ENCODE measurements at places on chromosomes 5 and 9.

DNA sequence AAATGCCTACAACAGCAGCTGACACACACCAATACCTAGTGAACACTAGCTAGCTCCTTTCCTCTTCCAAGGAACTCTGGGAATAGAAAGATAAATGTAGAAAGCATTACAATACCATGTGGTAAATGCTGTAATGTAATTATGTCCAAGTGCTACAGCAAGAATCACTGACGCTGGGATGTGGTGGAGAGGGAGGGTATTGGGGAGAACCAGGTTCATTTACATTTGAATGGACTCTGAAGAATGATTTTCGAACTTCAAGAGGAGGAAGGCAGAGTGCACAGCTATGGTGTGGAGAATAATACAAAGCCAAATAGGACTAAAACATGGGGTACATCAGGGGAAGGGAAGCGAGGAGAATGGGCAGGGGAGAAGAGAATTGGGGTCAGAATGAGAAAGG, 158.0 kb downstream of the CDK5RAP2 start:
- DNase-seq, result no peak

DNA sequence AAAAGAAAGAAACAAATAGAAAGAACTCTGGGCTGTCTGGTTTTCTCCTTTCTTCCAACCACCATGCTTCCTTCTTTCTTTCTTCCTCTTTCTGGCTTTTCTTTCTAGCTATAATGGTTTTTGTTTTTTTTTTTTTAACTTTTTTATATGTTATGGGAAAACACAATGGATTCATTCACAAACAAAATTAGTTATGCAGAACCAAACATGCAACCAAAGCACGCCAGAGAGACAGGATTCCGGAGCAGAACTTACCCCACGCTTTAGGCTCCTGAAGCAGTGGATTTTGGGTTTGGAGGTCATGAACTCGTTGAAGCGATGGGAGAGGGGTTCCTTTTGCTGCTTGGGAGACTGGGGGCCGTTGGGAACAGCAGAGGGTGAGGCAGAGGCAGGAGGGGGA, 88.3 kb downstream of the USP20 start:
- no peak for DNase-seq

DNA sequence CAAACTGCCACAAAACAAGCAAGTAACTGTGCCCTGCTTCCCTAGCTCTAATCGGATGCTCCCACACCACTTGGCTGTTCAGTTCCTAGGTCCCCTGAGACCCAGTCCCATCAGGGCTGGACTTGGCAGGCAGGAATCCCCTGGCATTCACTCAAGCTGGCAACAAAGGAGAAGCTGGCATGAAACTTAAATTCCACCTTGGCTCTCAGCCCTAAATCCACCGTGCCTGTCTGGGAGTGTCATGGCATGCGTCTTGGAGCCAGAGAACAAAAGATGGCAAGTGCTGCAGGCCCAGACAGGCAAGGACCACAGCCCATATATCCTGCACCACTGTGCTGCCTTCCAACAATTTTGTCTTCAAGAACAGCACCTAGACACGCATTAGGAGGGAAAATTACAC, 38.2 kb downstream of the ETF1 start:
- DNase-seq, result no peak

DNA sequence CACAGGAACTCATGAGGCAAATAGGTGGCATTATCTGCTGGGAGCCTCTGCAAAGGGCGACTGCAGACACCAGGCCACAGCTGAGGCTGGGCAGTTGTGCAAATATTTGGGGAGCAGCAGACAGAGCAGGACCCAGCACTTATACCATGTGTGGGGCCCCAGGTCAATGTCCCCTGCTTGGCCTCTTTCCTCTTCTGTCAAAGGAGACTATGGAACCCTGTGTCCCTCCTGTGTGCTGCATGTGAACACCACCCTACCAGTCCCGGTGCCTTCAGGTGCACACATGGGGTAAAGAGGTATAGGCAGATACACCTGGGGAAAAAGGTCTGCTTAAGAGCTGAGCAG, 50.8 kb downstream of the ROR2 start:
- no peak for DNase-seq

DNA sequence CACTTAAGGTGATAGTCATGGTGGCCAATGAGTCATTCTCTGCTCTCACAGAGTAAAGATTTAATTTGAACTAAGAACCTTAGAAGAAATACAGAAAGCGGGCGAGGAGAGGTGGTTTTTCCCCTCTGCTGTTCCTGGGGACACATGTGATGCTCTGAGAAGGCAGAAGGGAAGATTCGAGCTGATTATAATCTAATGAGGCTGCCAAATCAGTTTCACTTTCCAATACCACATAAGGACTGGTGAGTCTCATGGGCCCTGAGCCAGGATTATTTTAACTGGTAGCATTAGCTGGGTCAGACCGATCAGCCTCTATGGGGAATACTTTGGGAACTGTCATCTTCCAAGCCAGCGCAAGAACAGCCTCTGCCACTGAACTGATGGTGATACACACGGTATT, 116.5 kb downstream of the SLC1A3 start:
- DNase-seq, result peak; percentile 1

DNA sequence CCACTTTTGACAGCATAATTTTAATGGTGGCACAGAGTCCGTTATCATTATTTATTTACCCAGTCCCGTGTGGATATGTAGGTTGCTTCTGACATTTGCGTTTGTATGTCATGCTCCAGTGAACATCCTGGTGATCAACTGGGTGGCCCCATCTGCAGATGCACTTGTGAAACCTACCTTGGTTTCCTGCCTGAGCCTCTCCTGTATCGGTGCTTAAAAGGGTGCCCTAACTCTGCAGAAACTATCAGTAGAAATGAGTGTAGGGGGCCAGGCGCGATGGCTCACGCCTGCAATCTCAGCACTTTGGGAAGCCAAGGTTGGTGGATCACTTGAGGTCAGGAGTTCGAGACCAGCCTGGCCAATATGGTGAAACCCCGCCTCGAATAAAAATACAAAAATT, 92.1 kb upstream of the IER5L start:
- DNase-seq, result peak; percentile 15

DNA sequence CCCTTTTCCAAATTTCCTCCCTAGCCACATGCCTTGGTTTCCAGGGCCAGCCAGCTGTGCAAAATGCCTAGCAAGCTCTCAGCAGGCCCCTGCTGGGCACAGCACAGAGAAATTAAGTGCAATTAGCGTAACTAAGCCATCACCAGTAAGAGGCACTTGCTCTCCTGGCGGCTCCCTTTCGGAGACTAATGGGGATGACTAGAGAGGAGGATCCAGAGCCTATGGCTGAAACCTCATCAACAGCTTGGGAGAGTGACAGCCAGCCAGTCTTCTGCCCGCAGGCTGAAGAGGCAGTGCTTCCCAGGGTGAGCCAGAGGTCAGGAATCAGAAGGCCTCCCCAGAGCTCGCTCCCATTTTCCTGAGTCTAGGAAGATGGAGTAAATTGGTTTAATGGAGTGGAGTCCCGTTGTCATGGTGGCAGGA, 108.4 kb downstream of the KCNIP1 start:
- no peak for DNase-seq

DNA sequence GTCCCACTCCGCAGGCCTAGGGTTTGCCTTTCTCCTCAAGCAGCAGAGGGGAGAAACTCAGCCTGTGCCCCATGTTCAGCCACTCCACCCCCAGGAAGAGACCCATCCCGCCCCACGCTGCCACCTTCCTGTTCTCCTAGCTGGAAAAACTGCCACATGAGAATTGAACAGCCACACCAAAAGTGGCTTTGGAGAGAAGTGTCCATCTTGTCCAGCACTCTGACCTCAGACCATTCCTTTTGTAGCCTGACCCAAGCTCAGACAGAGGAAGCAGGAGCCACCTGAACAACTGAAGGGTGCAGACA, 8.3 kb upstream of the SLC25A48 start:
- DNase-seq, result no peak

GRCh38 chr5:1445313-1445688, at the start of gene SLC6A3:
TSS of gene SLC6A3 (minus strand) at chr5:1445440. CDS start at chr5:1443197, 2,243 bp downstream.
- DNase-seq, result no peak

GRCh38 chr9:109011231-109011671, 2.0 kb downstream of the CTNNAL1 start:
- DNase-seq, result no peak

- no peak for DNase-seq
These were observed 141.7 kb downstream of the FGF1 start for GRCh38 chr5:142544071-142544753.

GRCh38 chr9:504921-505740, 290.5 kb downstream of the DOCK8 start:
- DNase-seq, result no peak

DNA sequence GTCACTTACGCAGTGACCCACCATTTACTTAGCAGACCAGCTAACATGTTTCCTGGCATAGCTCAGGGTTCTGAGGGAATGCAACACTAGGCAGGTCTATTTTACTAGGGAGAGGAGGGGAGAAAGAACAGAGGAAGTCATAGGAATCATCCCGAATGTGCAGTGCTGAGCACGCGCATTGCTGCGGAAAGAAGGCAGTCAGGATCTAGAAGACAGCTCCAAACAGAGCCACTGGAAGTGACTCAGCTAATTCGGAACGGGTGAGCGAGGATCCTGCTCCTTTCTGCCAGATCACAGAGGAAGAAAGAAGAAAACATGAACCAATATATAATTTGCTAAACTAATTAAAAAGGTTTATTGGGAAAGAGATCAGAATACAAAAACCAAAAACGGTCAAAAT, 339.8 kb downstream of the EFNA5 start:
- DNase-seq, result no peak

- DNase-seq, result no peak
These were observed 84.9 kb upstream of the BASP1 start for GRCh38 chr5:17132444-17133083.

DNA sequence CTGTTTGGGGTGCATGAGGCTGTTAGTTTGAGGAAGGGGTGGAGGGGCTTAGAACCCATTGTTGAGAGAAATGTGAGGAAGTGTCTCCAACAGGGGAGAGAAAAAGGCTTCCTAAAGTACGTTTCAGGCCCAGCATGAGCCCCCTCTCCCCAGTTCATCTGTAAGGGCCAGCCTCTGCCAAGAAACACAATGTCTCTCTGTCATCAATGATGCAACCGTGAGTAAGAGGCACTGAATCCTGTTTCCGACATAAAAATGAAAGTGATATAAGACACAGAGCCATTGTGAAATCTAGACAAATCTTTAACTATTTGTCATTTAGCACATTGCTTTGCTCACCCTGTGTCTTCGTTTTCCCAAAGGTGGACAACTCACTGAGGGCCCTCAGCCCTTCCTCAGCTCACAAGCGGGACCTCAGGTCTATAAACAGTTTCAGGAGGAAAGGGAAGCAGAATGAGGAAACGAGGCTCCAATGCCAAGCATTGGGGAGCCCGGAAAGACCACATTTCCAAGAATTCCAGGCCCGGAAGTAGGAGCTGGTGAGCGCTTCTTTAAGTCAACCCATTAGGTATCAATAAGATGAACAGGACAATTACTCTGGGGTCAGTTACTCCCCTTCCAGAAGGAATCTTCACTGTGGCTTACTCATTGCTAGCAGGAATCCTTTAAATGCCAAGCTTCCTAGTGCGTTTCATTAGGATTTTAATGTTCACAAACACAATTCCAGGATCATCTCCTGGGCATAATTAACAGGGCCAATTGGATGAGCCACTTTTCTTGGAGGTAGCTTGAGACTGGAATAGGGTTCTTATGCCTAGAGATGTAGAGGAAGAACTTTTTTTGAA, 59.0 kb upstream of the KLF4 start:
- no peak for DNase-seq

DNA sequence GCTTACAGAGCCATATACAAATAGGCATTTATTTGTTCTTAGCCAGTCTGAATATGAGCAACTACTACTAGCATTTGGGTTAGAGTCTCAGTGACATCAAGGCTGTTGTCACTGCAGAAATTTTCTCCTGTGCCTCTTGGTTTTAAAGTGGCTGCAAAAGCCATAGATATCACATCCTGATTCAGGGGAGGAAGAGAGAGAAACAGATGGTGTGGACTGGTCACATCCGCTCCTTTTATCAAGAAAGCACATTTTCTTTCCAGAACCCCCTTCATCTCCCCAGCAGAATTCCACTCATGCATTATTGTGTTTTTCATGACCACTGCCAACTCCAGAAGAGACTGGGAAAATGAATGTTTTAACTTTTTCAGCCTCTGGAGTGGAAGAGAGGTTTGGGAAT, 69.8 kb downstream of the PTTG1 start:
- DNase-seq, result no peak

GRCh38 chr9:94675008-94675881, 35.9 kb upstream of the FBP1 start:
- no peak for DNase-seq

DNA sequence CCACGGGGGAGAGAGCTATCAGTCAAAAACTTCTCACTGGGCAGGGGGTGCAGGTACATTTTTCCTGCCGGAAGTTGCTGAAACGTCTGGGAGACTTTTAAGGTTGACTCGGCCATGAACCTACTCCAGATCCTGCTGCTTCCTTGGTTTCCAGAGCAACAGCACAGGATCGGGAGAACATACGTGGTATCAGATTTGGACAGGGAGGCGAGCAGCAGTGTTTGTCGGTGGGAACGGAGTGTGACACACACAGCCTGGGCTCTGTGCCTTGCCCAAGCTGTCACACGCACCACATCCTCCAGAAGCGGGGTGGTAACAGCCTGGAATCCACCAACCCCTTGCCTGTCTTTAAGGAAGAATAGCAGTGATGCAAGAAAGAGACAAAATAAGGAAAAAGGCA, 276.5 kb downstream of the SLIT3 start:
- no peak for DNase-seq

DNA sequence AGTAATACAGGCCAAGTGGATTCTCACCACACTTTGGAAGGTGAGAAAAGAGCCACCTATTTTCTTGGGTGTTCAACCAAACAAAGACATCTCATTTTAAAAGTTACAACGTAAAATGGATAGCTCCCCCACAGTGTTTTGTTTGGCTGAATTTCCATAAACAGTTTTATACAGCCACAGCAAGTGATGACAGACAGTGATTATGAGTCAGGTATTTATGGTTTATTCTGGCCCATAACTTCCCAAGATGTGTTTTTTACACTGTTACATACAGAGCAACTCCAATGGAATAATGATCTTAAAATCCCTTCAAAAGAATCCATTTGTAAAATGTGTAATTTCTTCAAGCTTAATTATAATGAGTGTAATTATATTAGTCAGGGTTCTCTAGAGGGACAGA, 421.3 kb downstream of the TLE1 start:
- no peak for DNase-seq

DNA sequence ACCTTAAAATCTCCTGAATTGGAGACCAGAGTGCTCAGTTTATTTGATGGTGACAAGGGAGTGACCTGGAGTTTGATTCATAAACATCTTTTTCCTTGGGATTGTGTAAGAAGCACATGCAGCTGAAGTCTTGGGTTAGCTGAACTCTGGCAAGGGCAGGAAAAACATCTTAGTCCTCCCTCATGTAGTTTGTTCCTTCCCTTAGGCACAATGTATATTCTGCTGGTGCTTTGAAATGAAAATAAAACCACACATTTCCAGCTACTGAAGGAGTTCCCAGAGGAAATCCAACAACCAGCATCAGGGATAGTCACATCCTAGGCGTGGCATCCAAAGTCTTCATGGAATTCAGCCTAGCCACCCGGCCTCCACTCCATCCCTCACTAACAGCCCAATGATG, 95.2 kb upstream of the PAPPA start:
- no peak for DNase-seq
